ENCODE measurements at places on chromosomes 12 and 14. TPM values are rescaled to one million over a fixed set of nuclear protein-coding genes. Genes with fewer than 3 reads are reported as not detected.

Gene A2ML1
- total RNA-seq = not detected

Gene CABP1
- total RNA-seq = not detected

Gene GCH1
- total RNA-seq = 0.31 TPM

Gene CD163
- total RNA-seq = not detected

DNA sequence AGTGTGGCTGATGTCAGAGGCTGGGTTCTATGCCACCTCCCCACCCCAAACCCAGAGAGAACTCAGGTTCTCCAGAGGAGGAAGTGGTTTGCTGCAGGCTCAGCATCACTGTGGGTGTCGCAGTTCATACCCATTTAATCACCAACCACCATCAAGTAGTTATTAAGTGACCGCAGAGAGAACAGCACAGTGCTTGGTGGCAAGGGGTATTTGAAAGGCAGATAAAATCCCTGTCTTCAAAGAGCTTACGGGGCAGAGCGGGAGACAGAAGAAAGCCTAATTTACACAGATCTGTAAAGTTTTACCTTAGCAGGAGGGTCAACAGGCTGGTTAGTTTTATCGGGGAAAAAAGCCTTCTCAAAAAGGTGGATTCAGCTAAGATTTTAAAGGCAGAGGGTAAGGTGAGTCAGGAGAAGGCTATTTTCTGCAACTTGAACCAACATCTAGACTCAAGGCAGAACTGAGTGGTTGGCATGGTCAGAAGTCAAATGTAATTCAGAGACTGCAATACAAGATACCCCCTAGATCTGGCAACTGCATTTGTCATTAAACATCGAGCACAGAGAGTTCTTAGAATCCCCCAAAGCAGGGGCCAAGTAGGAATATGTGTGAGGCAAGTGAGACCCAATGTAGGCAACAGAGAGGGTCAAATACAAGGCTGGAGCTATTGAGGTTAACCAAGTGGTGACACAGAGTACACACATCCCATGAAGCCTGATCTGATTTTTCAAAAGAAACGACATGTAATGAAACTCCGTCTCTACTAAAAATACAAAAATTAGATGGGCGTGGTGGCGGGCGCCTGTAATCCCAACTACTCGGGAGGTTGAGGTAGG lies 13.2 kb downstream of the PXN start:
- peaks cover 63% of the 10 kb centered on the region for H3K4me1 ChIP-seq
- no peak for DNase-seq
- no peak overlapping the region for H3K4me3 ChIP-seq

DNA sequence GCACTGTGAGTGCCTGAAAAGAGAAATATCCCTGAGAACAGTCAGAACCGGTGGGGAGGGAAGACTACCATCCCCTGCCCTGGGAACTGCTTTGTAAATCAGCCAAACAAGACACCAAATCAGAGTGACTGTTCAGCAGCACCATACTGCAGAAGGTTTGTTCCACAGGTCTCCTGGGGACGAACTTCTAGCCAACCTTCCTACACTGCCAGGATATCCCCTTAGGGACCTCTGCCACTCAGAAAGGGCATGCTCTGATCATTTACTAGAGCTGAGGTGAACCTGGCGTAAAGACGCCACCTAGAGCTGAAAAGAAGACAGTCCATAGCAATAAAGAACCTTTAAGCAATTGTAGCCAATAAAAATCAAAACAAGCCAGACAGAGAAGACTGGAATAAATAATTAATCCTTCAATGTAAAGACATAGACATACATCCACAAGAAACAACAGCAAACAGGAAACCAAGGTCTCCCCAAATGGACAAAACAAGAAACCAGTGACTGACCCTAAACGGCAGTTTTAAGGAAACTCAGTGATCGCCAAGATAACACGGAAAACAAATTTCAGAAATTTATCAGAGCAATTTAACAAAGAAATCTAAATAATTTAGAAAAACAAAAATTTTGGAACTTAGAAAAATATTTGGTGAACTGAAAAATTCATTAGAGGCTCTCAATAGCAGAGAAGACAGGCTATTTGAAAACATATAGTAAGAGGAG lies 228.1 kb upstream of the AMIGO2 start:
- no peak for DNase-seq
- no peak overlapping the region for H3K4me3 ChIP-seq
- H3K27me3 ChIP-seq = no peaks in the 10 kb centered on the region
- H3K4me1 ChIP-seq = peaks cover 12% of the 10 kb centered on the region

- H3K36me3 ChIP-seq = peaks cover 38% of the 10 kb centered on the region
- no peak for DNase-seq
- H3K4me1 ChIP-seq = peaks cover 2% of the 10 kb centered on the region
- no peaks in the 10 kb centered on the region for H3K27me3 ChIP-seq
These were observed 16.5 kb downstream of the KLHL28 start for GRCh38 chr14:44945264-44945663.

GRCh38 chr14:103146141-103146709 lies 23.0 kb downstream of the TNFAIP2 start:
- no peak for DNase-seq
- H3K27me3 ChIP-seq = peaks cover 44% of the 10 kb centered on the region
- no peak overlapping the region for H3K27ac ChIP-seq
- H3K36me3 ChIP-seq = no peaks in the 10 kb centered on the region
- no peaks in the 10 kb centered on the region for H3K4me1 ChIP-seq

- no peaks in the 10 kb centered on the region for H3K27me3 ChIP-seq
- peaks cover 1% of the 10 kb centered on the region for H3K4me1 ChIP-seq
- DNase-seq = no peak
- no peak overlapping the region for H3K27ac ChIP-seq
- H3K36me3 ChIP-seq = peaks cover 31% of the 10 kb centered on the region
These were observed 56.7 kb upstream of the NR2C1 start for GRCh38 chr12:95130096-95130495.

- no peak for DNase-seq
- no peak overlapping the region for H3K27ac ChIP-seq
- H3K27me3 ChIP-seq = peaks cover 71% of the 10 kb centered on the region
These were observed 16.0 kb downstream of the PDE1B start for GRCh38 chr12:54565310-54565985.

- H3K4me1 ChIP-seq = peaks cover 10% of the 10 kb centered on the region
- no peak overlapping the region for H3K27ac ChIP-seq
- no peaks in the 10 kb centered on the region for H3K27me3 ChIP-seq
- H3K4me3 ChIP-seq = no peak overlapping the region
- no peak for DNase-seq
These were observed 135.0 kb downstream of the ANO6 start for GRCh38 chr12:45350861-45351260.

DNA sequence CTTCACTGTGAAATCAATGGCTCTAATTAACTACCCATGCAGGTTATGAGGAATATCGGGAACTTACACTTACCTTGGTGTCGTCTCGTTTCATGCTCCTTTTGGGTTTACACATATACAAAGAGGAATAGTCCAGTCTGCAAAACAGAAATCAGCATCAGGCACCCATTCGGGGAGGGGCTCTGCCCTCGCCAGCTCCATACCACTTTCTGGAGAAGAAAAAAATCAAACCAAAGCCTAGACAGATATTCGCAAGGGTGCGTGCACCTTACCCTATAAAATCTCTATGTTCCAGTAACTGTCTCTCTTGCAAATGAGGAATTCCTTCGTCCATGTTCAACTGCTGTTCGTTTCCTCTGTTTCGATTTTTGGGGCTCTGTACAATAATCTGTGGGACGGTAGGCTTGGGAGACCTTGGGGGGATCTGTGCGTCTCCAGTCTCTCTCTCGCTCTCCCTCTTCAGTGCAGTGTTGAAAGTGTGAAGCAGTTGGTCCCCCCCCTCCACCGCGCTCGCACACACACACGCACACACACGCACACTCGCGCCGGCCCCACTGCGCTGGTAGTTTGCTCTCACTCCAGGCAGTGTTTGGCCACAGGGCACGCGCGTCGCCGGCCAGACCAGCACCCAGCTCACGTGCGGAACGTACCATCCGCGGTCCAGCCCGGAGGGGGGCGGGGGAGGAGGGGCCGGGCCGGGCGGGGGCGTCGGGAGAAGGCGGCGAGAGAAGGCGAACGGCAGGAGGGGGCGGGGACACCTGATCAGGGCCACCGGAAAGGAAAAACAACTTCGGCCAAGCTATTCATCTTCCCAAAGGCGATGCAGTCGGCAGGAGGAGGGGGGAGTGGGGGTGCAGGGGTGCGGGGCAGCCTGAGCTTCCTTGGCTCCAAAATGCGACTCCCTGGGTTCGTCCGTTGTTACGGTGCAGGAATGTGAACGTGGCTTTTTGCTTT lies at the start of gene BHLHE41:
Gene BHLHE41, minus strand, starts transcription at position 592 of the 954 bp plus-strand sequence. Its CDS starts 258 bp downstream, at position 334.
- peak within 1 kb of the TSS; percentile 93 for H3K4me3 ChIP-seq
- H3K36me3 ChIP-seq = no peaks in the 10 kb centered on the region
- no peak for DNase-seq
- peaks cover 41% of the 10 kb centered on the region for H3K27me3 ChIP-seq
- peak within 1 kb of the TSS; percentile 81 for H3K27ac ChIP-seq

DNA sequence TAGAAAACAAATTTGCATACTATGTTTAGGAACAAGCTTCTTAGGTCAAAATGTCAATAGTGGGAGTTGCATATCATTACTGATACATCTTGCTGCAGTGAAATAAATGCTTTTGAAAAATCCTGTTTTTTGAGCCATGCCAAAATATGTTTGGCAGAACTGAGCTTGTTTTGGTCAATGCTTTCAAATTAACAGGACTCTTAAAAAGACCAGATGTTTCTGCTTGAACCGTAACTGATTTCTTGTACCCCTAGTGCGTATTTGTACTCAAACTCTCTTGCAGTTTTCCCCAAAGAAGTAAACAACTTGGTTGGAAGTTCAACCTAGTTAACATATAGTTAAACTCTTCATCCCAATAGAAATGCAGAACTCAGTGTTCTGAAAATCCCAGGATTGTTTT lies 3.4 kb downstream of the TRHDE start:
- H3K4me1 ChIP-seq = peaks cover 18% of the 10 kb centered on the region
- no peaks in the 10 kb centered on the region for H3K36me3 ChIP-seq
- no peak overlapping the region for H3K4me3 ChIP-seq
- DNase-seq = no peak

DNA sequence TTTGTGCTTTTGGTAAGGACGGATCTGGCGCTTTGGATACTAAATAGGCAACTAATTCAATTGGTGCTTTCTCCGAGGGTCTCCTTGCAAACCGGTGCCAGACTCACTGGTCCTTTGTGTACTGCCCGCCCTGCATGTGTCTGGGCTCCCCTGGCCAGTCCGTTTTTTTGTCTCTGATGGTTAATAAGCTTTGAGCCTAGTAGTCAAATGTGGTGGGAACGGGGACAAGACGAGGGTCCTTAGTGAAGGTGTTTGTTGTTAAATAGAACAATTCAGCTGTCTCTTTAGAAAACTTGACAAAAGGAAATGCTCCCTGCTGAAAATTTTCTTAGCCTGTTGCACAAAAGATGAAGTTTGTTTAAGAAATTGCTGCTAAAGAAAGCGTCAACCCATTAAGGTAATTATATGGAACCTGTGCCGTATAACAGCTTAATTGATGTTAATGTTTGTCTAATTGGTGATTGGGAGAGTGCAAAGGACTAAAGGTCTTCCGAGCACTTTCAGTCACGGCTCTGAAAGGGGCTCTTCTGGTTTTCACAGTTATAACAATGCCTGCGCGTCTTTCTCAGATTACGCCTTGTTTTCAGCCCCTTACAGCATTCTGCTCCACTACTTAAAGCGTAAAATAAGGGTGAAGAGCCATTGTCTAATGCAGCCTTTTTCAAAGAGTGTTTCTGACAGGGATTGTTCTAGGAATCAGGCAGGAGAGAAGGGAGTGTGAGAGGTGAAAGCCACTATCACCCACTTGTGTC lies 537.4 kb downstream of the PRKD1 start:
- no peaks in the 10 kb centered on the region for H3K36me3 ChIP-seq
- no peak overlapping the region for H3K4me3 ChIP-seq
- H3K27me3 ChIP-seq = no peaks in the 10 kb centered on the region
- H3K4me1 ChIP-seq = no peaks in the 10 kb centered on the region
- no peak for DNase-seq
- H3K27ac ChIP-seq = no peak overlapping the region

- H3K4me1 ChIP-seq = peaks cover 25% of the 10 kb centered on the region
- H3K36me3 ChIP-seq = peaks cover 11% of the 10 kb centered on the region
- H3K4me3 ChIP-seq = peak overlapping the region; percentile 86
- DNase-seq = peak; percentile 90
- H3K27me3 ChIP-seq = no peaks in the 10 kb centered on the region
These were observed 1.0 kb upstream of the SOCS2 start for GRCh38 chr12:93571365-93571924.

All from osteocyte (in vitro differentiated cells).